ENCODE measurements at places on chromosomes 2 and 18.

DNA sequence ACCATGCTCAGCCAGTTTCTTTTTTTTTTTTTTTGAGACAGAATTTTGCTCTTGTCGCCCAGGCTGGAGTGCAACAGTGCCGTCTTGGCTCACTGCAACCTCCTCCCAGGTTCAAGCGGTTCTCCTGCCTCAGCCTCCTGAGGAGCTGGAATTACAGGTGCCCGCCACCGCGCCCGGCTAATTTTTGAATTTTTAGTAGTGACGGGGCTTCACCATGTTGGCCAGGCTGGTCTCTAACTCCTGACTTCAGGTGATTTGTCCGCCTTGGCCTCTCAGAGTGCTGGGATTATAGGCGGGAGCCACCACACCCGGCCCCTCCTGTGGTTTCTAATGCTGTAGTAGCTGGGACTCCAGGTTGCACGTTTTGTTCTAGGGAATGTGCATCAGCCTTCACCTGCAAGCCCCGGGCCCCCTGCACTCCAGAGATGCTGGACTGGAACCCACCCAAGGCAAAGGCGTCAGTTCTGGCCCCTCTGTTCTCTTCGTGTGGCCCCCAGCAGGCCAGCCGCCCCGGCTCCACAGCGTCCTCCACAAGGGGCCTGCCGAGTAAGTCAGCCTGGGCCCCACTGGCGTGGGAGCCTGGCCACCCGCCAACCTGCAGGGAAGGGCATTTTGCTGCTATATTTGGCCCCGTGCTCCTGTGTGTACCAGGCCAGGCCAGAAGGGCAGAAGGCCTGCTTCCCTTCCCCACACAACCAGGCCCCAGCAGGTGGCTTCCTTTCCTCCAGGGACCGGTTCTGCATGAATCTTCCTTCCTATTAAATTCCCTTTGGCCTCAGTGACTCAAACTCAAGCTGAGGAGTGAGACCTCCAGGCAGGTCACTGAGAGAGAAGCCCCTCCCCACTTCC, 25.7 kb upstream of the B3GNT7 start:
- no peak for DNase-seq

- DNase-seq: no peak
Measured at GRCh38 chr2:433216-433615, 145.3 kb upstream of the ALKAL2 start.

- no peak for DNase-seq
Measured at GRCh38 chr2:43777306-43777926, 3.6 kb downstream of the DYNC2LI1 start.

DNA sequence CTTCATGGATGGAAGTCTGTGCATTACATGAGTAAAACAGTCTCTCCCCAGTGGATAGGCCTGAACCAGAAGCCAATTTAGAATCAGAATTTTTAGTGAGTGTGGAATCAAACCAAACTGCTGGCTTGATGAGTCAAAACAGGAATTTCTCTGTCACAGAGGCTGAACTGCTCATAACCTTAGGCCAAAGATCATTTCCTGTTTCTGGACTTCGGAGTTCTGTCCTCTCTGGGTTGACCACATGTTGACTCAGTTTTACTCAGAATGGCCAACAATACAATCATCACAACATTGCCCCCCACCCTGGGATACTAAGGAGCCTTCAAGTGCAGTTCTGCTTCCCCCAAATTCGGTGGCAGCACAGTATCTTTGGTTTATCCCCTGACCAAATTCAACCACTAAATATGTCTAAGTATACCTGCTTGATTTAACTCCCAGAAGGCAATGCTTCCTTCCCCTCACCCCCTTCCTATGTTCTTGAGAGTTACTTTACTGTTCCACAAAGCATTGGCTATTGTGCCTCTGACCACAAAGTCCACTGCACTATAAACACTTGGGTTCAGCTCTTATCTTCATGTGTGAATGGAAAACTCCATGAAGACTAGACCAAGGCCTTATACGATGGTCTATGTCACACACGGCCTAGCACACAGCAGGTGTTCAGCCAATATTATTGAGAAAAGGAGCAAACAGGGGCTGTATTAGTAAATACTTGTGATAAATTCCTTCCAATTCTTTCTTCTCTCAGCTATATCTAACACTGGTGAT, 67.8 kb downstream of the NXPH2 start:
- DNase-seq: no peak

DNA sequence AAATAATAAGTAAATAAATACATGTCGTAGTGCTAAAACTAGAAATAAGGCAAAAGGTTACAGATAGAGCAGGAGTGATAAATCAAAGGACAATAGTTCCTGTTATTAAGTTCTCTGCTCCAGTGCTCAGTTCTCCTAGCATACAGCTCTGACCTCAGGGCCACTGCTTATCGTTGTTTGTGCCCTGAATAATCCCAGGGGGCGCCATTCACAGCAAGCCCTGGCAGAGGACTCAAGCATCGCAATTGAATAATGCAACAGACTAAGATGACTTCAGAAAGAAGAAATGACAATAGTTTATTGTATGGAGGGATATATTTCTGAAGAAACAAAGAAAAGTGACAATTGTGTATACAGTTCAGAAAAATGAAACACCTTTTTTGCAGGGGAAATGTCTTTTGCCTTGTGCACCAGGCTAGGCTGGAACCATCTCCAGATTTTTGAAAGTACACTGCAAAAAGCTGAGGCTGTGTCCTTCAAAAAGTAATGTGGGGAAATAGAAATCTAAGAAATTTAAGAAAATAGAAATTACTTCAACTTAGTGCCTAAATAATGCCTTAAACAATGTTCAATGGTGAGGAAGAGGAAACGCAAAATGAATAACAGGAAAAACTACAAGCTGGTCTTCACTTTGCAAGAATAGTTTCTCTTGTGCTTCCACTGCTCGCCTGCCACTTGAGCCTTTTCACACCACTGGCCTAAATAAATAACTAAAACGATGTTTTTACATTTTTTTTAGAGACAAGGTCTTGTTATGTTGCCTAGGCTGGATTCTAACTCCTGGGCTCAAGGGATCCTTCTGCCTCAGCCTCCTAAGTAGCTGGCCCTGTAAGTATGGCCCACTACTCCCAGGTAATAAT, 19.0 kb upstream of the CCNYL1 start:
- DNase-seq: peak; percentile 25

- DNase-seq: no peak
Measured at GRCh38 chr2:239216614-239217273, 184.1 kb downstream of the HDAC4 start.

DNA sequence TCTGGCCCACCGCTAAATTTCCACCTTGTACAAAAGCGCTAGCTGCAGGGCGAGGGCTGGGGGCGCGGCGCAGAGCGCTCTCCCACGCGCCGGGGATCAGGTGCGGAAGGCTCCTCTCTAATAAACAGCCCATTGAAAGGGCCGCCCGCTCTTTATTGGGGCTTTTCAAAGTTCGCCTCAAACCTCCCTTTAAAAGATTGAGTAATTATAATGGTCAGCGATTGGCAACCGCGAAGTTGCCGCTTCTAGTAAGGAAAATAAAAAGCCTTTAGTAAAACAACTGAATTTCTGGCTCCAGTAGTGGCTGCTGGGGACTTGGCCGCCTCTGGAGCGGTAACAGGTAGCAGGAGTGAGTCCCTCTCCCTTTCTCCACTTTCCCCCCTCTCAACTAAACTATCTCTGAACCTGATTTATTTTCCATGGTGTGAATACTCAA, 755 bp downstream of the NEUROD1 start:
- DNase-seq: no peak

- no peak for DNase-seq
Measured at GRCh38 chr2:98846041-98846440, 90.0 kb downstream of the CRACDL start.

- DNase-seq: no peak
Measured at GRCh38 chr2:107362993-107363392, 463.7 kb upstream of the RGPD4 start.

- DNase-seq: no peak
Measured at GRCh38 chr2:28505361-28505760, 9.5 kb downstream of the PLB1 start.

GRCh38 chr18:11859282-11859830, 8.1 kb downstream of the CHMP1B start:
- DNase-seq: no peak

DNA sequence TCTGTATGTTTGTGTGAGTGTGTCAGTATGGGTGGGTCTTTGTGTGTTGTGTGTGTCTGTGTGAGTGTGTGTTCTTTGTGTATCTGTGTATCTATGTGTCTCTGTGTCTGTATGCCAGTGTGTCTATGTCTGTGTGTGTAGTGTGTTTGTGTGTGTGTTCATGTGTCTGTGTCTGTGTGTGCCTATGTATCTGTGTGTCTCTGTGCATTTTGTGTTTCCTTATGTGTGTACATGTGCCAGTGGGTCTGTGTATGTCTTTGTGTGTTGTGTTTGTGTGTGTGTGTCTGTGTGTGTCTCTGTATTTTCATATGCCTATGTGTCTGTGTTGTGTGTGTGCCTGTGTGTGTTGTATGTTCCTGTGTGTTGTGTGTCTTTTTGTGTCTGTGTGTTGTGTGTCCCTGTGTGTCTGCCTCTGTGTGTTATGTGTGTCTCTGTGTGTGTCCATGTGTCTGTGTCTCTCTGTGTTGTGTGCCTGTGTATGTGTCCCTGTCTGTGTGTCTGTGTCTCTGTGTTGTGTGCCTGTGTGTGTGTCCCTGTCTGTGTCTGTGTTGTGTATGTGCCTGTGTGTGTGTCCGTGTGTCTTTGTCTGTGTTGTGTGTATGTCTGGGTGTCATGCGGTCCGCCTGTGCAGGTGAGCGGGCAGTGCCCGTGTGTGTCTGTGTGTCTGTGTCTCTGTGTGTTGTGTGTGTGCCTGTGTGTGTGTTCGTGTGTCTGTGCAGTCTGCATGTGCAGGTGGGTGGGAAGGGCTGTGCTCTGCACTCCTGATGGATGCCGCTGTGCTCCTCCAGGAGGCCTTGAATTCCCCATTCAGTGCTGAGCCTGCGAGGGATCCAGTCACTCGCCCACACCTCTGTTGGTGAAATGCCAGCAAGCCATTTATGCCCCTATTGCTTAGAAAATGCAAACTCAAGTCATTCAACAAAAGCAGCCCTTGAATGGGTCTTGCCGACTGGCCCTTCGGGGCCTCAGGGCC, 37.4 kb downstream of the KLHL29 start:
- no peak for DNase-seq

DNA sequence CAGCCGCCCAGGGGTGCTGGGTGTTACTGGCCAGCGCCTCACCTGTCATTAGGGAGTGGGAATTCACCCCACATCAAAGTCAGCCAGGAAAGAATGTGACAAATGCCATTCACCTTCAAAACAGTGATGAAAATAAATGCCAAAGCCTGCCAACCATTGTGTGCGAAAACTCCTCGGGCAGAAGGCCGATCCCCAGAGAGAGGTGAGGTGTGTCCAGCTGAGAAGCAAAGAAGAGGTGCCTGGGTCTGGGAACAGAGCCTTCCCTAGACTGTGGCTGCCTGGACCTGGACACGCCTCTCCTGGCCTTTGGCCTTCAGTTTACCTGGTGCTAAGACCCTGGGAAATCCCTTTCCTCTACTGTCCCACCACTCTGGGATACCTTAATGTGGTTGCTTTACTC, 142.7 kb downstream of the CYP26B1 start:
- DNase-seq: no peak

- DNase-seq: no peak
Measured at GRCh38 chr2:119315241-119315925, 51.3 kb downstream of the C2orf76 start.
